ENCODE measurements at places on chromosomes 11 and 22.
A peak's percentile ranks its signal among the peaks of the same experiment; 100 is the strongest.

DNA sequence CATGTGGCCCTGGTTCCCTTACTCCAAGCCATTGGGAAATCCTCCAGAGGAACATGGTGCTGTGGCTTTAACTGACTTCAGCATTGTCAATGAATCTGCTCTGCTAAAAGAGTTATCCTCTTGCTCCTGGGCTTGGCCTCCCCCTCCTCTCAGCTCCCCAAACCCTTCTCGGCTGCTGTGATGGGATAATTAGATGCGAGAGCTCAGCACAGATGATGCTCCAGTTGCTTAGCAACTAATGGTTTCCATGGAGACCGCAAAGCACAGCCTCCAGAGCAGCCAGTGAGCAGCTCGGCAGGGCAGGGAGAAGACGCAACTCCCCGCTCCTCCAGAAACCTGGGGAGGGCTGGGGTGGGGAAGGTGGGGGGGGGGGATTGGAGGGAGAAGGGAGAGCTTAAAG lies 2.8 kb upstream of the UPK2 start:
- no peak for DNase-seq

GRCh38 chr11:110434952-110435779 lies 5.4 kb downstream of the FDX1 start:
- DNase-seq = no peak

DNA sequence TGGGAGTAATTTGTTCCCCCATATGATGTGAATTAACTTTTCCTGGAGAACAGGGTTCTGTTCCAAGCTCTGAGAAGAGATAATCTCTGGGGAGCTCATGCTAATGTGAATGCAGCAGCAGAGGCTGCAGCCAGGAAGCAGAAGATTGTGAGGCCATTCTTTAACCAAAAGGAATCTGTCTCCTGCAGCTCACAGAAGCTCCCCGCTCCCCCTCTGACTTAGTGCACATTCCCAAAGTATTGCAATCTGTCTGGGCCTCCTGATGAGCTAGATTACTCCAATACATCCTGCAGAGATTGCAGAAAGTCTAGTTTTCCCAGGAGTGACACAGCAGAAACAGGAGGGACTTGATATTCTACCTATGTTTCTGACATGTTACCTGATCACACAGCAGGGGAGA lies 420.6 kb upstream of the FAT3 start:
- no peak for DNase-seq

GRCh38 chr11:65742353-65742752 lies 21.8 kb upstream of the RNASEH2C start:
- DNase-seq = no peak

GRCh38 chr22:50551160-50551752 lies 5.6 kb downstream of the KLHDC7B start:
- DNase-seq = no peak

GRCh38 chr11:35388061-35388460 lies 31.3 kb downstream of the SLC1A2 start:
- DNase-seq = no peak

DNA sequence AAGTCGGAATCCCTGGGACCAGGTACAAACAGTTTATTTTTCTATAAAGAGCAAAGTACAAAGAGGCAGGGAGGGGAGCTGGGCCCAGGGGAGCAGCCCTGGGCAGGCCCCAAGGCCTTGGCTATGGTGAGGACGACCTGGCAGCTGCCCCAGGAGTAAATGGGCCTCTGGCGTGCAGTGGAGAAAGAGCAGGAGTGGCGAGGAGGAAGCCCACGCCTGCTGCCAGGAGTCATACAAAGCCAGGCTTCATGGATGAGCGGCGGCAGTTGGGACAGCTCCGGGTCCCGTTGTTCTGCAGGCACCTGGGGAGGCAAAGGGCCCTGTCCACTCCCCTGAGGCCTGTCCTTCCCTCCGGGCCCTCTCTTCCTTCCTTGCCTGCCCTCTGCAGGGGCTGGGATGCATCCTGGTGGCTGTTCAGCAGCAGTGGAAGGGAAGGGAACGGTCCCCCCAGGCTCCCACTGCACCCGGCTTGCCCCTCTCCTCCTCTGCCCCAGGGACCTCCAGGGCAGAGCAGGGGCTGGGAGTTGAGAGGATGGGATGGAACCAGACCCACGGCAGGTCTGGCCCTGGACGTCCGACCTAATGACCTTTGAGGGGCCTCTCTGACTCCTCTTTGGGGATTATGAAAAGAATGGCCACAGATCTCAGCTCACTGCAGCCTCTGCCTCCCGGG lies 11.1 kb downstream of the RAPSN start:
- no peak for DNase-seq

DNA sequence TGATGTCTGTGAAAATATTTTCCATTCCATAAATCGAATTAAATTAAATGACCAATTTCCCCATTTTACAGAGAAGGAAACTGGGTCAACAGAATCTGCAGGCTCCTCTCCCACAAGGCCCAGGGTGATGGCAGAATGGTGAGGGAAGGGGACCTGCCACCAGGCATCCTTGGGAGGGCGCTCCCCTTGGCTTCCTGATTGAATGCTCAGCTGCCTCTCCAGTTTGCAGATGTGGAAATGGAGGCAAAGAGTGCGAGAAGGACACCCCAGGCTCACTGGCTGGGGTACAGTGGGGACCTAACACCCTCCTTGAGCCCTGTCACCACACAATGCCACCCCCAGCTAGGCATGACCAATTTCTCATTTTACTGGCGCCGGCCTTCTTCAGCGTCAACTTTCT lies 28.5 kb upstream of the CSNK1E start:
- DNase-seq = no peak

DNA sequence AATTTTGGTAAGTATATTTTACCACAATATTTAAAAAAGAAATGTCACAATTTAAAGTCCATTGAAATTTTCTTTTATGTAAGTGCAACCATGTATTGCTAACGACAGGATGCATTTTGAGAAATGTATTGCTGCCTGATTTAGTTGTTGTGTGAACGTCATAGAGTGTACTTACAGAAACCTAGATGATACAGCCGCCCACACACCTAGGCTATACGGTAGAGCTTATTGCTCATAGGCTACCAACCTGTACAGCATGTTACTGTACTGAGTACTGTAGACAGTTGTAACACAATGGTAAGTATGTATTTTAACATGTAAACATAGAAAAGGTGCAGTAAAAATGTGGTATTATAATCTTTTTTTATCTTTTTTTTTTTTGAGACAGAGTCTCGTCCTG lies 48.1 kb downstream of the CBL start:
- DNase-seq = peak; percentile 13

- DNase-seq = no peak
Observed at GRCh38 chr11:44968510-44968909, 17.8 kb upstream of the TP53I11 start.

- no peak for DNase-seq
Observed at GRCh38 chr11:31340903-31341572, 28.5 kb downstream of the DCDC1 start.

DNA sequence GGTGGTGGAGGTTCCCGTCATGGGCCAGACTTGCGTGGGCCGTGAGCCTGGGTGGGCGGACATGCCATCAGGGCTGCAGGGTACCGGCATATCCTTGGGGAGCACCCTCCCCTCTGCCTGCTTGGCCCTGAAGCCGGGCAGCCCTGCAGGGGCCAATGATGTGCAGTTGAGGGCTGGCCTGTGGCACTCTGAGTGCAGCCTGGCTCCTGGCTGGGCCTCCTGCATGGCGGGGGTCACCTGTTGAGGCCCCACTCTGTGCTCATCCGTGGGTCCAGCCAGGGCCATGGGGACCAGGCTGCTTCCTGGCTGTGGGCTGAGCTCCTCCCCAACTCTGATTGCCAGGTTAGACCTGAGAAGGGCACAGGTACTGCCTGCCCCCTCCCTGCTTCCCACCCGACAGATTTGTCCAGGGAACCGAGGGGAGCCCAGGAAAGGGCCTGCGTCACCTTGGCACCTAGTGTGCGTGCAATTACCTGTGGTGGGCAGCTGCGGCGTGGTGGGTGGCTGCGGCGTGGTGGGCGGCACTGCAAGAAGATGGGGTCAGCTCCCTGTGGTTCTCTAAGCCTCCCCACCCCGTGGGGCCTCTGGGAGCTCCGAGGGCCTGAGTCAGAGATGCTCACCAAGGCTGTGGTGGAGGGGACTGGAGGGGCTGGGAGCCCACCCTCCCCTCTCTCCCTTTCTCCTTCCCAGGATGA lies 16.2 kb downstream of the MUC6 start:
- DNase-seq = no peak

DNA sequence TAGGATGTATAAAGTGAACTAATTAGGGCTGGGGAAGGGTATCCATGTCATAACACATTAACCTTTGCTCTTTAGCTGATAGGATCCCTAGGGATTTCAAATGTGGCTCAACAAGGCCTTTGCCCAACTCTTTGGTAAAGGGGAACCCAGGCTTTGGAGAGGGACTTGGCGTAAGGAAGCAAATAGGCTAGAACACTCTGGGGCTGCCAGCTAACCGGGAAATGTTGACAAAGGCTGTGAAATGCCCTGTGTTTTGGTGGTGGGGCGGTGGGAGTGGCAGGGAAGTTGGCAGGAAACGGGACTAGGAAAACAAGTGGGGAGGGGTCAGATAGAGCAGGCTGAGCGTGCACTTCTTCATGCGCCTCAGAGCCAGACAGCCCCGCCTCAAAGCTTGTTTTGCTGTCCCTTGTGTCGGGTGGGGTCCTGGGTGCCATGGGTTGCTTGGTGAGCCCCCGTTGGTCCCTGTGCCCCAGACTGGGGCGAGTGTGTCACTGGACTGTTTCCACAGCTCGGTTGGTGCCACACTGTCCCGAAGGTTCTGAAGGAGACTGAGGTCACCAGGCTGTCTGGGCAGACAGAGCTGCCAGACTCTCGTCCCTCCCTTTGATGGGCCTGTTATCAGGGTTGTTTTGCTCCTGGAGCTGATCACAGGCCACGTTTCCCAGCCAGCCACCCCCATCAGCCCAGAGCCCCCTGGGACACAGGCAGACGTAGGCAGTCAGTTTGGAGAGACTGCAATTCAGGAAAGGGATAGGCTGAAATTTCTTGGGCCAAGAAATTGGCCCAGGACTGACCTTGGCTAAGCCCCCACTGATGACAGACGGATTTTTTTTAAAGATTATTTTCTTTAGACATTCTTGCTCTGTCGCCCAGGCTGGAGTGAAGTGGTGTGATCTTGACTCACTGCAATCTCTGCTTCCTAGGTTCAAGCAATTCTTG lies 19.6 kb downstream of the KCTD21 start:
- DNase-seq = no peak

DNA sequence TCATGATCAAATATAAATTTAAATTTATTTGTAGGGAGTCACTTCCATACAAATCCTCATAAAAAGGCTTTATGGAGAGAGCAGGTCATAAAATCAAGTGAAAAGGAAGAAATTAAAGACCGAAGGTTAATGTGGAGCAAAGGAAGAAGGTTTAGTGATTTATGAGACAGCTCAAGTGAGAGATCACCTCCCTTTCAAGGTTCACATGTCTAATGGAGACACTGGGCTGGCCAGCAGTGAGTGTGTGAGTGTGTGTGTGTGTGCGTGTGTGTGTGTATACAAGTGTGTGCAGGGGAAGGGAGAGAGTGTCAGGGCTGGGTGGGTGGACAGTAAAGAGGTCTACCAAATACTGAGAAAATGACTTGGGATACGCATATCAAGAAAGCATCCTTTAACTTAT lies 251.2 kb downstream of the FAT3 start:
- no peak for DNase-seq

DNA sequence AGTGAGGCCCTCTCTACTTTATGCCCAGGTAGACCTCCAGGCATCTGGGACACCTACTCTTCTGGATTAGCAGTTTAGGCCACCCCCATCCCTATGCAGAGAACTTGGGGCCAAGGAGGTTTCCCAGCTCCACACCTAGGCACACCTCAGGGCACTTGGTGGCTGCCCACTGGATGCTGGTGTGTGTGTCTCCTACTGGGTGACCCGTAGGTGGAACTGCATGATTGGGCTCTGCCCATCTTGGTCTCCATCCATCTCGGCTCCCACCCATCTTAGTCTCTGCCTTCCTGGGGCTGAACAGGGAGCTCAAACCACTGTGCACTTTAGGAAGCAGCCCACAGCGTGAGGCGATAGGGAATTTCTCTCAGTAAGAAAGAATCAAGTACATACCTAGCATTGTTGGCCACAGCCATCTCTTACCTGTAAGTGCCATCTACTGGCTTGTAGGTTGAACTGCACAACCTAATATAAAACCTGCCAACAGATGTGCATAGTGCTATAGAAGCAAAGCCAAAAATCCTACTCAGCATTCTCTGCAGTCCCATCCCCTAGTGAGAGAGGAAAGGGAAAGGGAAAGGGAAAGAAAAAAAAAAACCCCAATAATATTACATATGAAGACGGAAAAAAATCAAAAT lies 61.6 kb upstream of the PTPN5 start:
- no peak for DNase-seq

GRCh38 chr11:84866922-84867321 lies 760.2 kb downstream of the DLG2 start:
- DNase-seq = no peak

GRCh38 chr11:128399251-128400121 lies 187.9 kb downstream of the ETS1 start:
- DNase-seq = no peak

DNA sequence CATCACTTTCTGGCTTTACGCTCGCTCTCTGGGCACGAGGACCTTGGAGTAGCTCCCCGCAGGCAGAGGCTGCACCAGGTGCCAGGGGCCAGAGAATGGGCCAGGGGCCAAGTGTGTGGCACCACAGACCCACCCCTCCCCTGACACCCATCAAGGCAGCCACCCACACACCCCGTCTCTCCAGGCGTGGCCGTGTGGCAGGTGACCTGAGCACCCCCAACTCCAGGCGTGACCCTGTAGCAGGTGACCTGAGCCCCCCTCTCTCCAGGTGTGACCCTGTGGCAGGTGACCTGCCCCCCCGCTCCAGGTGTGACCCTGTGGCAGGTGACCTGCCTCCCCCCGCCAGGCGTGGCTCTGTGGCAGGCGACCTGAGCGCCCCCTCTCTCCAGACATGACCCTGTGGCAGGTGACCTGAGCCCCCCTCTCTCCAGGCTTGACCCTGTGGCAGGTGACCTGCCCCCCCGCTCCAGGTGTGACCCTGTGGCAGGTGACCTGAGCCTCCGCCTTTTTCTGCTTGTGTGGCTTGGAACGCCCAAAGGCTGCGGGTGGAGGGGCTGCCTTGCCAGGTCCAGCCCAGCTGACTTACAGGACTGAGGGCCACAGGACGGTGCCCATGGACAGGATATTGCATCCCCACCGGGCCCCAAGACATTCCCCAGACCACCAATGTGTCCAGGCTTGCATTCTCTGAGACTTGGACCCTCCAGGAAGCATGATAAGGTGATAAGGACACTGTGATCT lies 667.2 kb downstream of the BRD1 start:
- no peak for DNase-seq

Data from stimulated activated CD4-positive, alpha-beta T cell treated with anti-CD3 and anti-CD28 coated beads, TNF-alpha, amount 100 ng/mL, for 4 hours (primary cell).